ENCODE measurements at places on chromosomes 16 and 17.

GRCh38 chr16:67277294-67277998, 1.9 kb upstream of the PLEKHG4 start:
- DNase-seq = no peak

DNA sequence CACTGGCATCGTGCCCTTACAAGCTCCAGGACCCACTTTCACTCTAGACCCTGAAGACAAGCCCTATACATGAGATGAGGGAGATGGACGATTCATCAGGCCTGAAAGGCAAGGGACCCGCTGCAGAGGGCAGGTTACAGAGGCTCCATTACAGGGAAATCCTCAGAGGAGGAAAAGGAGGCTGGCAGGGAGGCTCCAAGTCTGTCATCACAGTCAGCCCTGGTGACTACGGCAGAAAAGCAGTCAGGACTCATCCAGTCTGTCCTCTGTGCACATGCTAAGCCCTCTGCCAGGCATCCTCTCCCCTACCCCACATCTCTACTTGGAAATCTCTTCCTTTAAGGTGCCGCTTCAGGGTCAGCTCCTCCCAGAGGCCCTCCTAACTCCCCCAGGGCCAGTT, 197.7 kb upstream of the CDH5 start:
- no peak for DNase-seq

- no peak for DNase-seq
Measured at GRCh38 chr16:1499756-1500464, 6.8 kb downstream of the TELO2 start.

- no peak for DNase-seq
Measured at GRCh38 chr16:60432472-60432871, 1603.8 kb downstream of the CDH8 start.

GRCh38 chr16:24844101-24845030, 1.4 kb upstream of the SLC5A11 start:
- no peak for DNase-seq

DNA sequence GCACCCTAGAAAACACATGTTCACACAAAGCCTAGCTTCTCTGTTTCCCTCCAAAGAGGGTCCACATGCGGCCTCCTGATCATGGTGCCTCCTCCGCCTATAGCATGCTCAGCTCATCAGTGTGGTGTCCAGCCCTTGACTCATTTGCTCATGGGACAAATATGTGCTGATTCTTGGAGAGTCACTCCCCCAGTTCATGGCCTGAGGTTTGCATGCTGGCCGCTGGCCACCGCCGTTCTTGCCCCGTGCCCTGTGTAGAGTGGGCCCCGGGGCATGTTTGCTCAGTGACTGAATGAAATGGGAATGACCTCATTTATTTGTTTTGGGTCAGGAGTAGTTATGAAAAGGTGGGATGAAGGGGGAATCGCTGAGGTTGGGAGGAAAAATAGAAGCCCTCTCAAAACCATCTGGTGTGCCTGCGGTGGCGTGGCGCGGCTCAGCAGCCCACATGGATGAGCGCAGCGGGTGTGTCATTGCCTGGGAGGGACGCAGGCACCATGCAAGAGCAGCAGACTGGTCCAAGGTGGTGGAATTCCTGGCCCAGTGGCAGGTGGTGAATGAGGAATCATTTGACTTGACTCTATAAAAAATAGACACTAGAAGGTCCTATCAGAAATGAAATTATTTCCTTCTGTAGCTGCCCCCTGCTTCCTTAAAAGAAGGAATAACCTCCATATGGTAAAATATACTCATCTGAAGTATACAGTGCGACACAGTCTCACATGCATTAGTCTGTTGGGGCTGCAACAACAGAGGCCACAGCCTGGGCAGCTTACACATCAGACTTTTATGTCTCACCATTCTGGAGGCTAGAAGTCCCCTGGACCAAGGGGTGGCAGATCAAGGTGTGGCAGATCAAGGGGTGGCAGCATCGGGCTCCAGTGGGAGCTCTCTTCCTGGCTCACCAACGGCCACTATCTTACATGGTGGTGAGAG, 31.7 kb downstream of the CRISPLD2 start:
- DNase-seq = no peak

- DNase-seq = peak; percentile 64
Measured at GRCh38 chr17:5587438-5588032, 3.2 kb upstream of the NLRP1 start.

GRCh38 chr17:83096401-83097224, 17.2 kb downstream of the METRNL start:
- DNase-seq = no peak

- no peak for DNase-seq
Measured at GRCh38 chr17:49598918-49599317, 23.2 kb downstream of the NXPH3 start.

GRCh38 chr16:55102531-55102930, 171.9 kb downstream of the IRX5 start:
- no peak for DNase-seq

DNA sequence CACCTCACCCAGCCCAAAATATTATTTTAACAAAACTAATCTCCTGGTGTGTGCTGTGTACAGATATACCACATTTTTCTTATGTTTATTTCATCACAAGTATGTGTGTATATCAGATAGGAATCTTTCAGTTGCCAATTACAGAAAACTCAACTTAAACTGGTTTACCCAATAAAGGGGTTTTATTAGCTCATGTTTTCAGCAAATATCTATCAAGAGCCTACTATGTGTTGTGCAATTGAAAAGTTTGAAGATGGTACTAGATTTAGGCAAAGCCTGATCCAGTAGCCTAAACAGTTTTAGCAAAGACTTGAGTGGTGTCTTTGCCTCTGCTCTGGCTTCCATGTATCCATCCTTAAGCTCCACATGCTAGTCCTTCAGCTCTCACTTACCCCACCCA, 45.1 kb upstream of the LYRM9 start:
- DNase-seq = no peak

GRCh38 chr16:66519482-66520373, 30.2 kb downstream of the TK2 start:
- no peak for DNase-seq

DNA sequence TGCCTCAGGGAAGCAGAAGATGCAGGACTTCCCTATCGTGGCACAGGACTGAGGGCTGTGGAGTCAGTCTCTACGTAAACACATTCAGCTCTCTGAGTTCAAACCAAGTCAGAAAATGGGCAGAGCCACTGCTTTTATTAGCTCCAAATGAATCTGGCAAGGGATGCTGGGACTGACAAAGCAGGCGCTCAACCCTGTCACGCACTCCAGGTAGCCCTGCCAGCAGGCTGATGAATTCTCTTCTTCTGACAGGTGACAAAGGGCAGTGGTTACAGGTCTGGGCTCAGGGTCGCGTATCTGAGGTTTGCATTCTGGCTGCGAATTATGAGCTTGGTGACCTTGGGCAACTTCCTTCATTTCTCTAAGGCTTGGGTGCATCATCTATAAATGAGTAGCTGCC, 9.4 kb downstream of the RPH3AL start:
- DNase-seq = no peak

DNA sequence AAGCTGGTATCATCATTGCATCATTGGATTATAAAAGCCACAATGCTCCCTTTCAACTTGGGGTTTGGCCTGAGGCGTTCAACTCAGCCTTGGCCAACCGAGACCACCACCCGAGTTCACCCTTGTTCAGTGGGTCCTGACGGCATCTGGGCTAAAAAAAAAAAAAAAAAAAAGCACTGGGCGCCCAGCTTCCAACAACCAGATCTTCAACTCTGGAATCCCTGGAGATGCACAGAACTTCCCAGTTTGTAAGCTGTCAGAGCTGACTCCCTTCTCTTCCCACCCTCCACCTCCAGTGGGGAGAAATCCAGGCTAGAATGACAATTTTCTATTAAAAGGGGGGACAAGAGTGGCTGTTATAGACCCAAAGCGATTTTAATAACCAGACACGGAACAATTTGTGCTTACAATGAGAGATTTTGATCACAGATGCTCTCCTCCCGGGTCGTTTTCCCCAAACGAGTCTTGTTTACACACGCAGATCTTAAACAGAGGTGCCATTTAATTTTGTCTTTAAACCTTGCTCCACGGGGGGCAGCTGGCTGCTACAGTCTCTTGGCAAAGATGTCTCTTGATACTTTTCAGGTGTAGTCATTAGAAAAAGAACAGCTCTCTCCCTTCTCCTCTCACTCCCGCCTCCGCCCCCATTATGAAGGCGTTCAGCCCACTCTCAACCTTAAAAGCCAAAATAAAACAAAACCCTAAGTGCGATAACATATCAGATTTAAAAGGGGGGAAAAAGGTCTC, 26.9 kb downstream of the GPRC5B start:
- DNase-seq = no peak
